ENCODE measurements at places on chromosomes 2 and 18. TPM values are rescaled to one million over a fixed set of nuclear protein-coding genes. Genes with fewer than 3 reads are reported as not detected.

ALK gene
- total RNA-seq = not detected

DNA sequence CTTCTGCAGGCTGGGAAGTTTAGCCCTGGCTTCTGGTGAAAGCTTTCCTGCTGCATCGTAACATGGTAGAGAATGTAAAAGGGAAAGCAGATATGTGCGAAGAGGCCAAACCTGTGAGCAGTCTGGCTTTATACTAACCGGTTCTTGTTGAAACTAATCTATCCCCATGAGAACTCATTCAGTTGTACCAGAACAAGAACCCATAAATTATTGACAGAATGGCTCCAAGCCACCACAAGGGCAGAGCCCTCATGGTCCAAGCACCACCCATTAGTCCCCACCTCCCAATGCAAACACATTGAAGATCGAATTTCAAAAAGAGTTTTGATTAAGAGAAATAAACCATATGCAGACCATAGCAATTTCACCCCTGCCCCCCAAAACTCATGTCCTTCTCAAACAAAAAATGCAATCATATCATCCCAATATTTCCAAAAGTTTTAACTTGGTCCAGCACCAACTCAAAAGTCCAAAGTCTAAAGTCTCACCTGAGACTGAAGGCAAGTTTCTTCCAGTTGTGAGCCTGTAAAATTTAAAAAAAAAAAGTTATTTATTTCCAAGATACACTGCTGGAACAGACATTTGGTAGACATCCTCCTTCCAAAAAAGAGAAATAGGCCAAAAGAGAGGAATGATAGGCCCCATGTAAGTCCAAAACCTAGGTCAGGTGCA, 318.9 kb downstream of the CNTNAP5 start:
- no peak for DNase-seq

- DNase-seq = no peak
Observed at GRCh38 chr18:61133783-61134182, 199.4 kb upstream of the CDH20 start.

GRCh38 chr2:85878719-85879370, 9.9 kb downstream of the ST3GAL5 start:
- DNase-seq = no peak

GRCh38 chr2:113703386-113704299, 52.8 kb downstream of the SLC35F5 start:
- DNase-seq = no peak

- no peak for DNase-seq
Observed at GRCh38 chr2:215737477-215737876, 275.9 kb downstream of the MREG start.

DNA sequence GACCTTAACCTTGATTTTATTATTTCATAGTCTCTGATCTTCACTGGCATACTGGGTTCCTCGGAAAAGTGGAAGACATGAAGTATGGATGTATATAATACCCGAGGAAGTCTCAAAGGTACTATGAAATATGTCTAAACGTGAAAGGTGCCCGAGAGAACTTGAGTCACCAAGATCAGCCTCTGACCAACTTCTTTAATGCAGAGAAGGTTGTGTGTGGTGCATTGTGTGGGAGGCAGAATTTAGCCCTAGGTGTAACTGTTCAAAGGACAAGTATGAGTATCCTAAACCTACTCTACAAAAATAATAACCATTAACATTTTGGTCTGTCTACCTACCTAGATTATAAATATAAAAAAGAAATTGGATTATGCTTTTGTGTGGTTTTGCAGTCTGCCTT, 36.1 kb downstream of the OSBPL6 start:
- DNase-seq = no peak

RSAD2 gene
- total RNA-seq = 1.5 TPM

DCC gene
- total RNA-seq = not detected

DNA sequence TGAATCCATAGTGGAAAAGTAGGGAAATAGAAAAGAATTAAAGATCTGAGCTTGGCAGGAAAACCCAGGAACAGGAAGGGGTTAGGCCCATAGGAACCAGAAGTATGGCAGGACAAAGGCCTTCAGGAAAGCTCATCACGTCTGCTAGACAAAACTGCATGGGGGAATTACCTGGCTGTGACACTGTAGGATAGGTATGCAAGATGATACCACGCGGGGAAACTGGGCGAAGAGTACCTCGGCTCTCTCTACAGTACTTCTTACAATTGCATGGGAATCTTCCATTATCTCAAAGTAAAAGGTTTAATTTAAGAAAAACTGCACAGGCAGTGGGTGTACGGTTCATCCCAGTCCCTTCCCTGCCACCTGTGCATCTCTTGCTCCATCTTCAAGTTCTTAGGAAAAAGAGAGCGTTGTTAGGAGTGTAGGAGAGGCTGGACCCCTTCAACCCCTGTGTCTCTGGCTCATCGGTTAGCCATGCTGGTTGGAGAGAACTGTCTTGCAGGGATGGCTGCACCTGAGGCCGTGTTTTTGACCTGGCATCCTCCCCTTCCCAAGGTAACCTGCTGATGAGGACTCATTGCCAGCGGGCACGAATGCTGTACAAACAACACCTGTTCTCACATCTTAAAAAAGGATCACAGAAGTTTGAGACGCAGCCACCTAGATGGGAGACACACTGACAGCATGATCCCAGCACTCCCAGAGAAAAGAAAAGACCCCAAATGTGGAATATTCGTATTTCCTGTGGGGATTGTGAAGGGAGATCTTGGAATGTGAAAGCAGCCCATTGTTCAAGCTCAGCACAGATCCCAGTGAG, 120.5 kb upstream of the COPS8 start:
- DNase-seq = no peak

UGT1A4 gene
- not detected for total RNA-seq

- DNase-seq = no peak
Observed at GRCh38 chr18:76993573-76993972, 139.0 kb downstream of the MBP start.
